Activated naive CD8-positive, alpha-beta T cell treated with anti-CD3 and anti-CD28 coated beads, Interleukin-2, amount 10 ng/mL, durations not matched to agents 7 days and 5 days (primary cell): ENCODE measurements at places on chromosomes 3 and 15. TPM values are rescaled to one million over a fixed set of nuclear protein-coding genes. Genes with fewer than 3 reads are reported as not detected.

DNA sequence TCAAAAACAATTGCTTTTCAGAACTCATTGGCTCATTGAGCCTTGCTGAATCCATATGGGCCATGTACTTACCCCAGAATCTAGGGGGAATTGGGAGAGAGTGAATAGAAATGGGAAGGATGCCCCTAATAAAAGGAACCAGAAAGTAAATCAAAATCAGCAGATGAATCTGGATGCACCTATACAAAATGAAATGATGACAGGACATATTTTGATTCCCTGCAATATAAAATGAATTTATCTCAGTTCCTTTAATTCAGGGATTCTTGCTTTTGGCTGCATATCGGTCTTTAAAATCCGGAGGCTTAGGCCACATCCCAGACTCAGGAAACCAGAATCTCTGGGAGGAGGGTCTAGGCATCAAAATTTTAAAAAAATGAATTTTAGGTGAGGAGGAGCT is 107.7 kb upstream of the NEO1 start:
- no peaks in the 10 kb centered on the region for H3K36me3 ChIP-seq
- DNase-seq, result no peak
- H3K27me3 ChIP-seq, result peaks cover 12% of the 10 kb centered on the region
- H3K4me1 ChIP-seq, result no peaks in the 10 kb centered on the region

- no peaks in the 10 kb centered on the region for H3K36me3 ChIP-seq
- no peaks in the 10 kb centered on the region for H3K4me1 ChIP-seq
- H3K27me3 ChIP-seq, result no peaks in the 10 kb centered on the region
- DNase-seq, result no peak
These were observed 61.7 kb downstream of the KLF15 start for GRCh38 chr3:126295407-126295939.

GRCh38 chr15:57780471-57780870 is 74.0 kb downstream of the POLR2M start:
- no peaks in the 10 kb centered on the region for H3K36me3 ChIP-seq
- H3K4me1 ChIP-seq, result peaks cover 11% of the 10 kb centered on the region
- no peak overlapping the region for H3K4me3 ChIP-seq
- DNase-seq, result no peak

- no peaks in the 10 kb centered on the region for H3K36me3 ChIP-seq
- H3K4me3 ChIP-seq, result no peak overlapping the region
- no peak for DNase-seq
- no peak overlapping the region for H3K27ac ChIP-seq
These were observed 1.9 kb upstream of the WNT7A start for GRCh38 chr3:13881536-13882410.

DNA sequence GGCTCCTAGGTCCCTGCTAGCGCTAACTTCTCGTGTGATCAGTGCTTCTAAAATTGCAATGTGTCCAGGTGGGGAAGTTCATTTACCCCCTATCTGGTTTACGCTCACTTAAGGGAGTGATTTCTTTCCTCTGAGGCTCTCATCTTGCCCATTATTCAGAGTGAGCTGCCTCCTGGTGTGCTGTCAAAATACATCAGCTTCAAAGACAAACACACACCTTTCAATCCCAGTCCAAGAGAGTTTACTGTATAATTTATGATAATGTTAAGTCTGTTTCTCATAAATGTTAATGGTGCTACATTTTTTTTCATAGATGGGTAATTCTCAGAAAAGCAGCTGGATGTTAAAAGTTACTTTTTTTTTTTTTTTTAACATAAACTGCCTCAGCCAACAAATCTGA is 112.3 kb downstream of the RORA start:
- DNase-seq, result no peak
- no peak overlapping the region for H3K27ac ChIP-seq
- no peaks in the 10 kb centered on the region for H3K4me1 ChIP-seq
- peaks cover 13% of the 10 kb centered on the region for H3K27me3 ChIP-seq

DNA sequence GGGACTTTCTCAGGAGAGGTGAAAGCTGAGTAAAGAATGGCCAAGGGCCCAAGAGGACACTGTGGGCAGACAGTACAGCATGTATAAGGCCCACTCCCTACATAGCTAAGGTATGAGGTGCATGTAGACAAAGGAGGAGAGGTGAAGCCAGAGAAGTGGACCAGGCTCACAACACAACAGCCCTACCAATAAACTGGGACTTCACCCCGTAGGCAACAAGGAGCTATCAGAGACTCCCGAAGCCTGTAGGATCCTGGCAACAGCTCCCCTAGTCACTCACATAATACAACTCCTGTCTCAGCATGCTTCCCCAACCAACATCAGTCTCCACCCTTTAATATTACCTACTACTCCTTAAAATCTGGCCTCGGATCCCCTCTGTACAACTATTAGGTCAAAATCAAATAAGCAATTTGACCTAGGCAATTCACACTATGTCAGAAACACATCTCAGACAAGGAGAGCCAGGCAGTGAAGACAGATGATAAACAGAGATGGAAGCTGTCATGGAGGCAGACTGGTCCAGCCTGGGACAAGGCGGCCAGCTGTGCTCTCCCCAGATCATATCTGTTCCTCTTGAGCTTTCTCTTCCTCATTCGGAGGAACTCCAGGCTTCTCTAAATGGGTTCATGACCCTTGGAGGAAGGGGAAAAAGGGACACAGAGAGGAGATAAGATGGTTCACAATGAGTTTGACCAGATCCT is 1.4 kb downstream of the XXYLT1 start:
- peaks cover 2% of the 10 kb centered on the region for H3K36me3 ChIP-seq
- no peaks in the 10 kb centered on the region for H3K27me3 ChIP-seq
- DNase-seq, result no peak
- peak overlapping the region; percentile 77 for H3K27ac ChIP-seq
- H3K4me1 ChIP-seq, result peaks cover 20% of the 10 kb centered on the region

GRCh38 chr3:174498638-174499037 is 360.5 kb upstream of the NAALADL2 start:
- H3K4me3 ChIP-seq, result no peak overlapping the region
- no peaks in the 10 kb centered on the region for H3K4me1 ChIP-seq
- DNase-seq, result no peak
- H3K27ac ChIP-seq, result no peak overlapping the region
- H3K27me3 ChIP-seq, result no peaks in the 10 kb centered on the region
- H3K36me3 ChIP-seq, result no peaks in the 10 kb centered on the region

DNA sequence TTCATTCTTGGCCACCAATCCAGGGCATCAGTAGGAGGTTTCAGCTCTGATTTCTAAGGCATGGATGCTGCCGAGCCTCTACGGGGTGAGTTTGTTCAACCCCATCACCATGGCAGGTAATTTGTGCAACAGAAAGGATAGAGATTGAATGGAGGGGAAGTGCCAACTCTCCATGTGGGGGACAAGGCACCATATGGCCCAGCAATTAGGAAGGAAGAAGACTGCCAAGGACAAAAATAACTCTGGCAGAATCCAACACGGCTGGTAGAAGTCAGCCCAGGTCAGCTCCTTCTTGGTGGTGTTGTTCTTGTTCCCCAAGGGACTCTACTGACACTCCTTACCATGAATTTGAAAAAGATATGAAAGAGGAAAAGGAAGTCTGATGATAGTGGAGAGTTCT is 503.9 kb downstream of the MAGI1 start:
- no peak for DNase-seq
- no peaks in the 10 kb centered on the region for H3K36me3 ChIP-seq
- H3K4me1 ChIP-seq, result no peaks in the 10 kb centered on the region
- H3K4me3 ChIP-seq, result no peak overlapping the region

GRCh38 chr15:79065706-79066376 is 24.7 kb downstream of the RASGRF1 start:
- H3K36me3 ChIP-seq, result no peaks in the 10 kb centered on the region
- peaks cover 5% of the 10 kb centered on the region for H3K27me3 ChIP-seq
- no peak overlapping the region for H3K4me3 ChIP-seq
- H3K4me1 ChIP-seq, result no peaks in the 10 kb centered on the region

DNA sequence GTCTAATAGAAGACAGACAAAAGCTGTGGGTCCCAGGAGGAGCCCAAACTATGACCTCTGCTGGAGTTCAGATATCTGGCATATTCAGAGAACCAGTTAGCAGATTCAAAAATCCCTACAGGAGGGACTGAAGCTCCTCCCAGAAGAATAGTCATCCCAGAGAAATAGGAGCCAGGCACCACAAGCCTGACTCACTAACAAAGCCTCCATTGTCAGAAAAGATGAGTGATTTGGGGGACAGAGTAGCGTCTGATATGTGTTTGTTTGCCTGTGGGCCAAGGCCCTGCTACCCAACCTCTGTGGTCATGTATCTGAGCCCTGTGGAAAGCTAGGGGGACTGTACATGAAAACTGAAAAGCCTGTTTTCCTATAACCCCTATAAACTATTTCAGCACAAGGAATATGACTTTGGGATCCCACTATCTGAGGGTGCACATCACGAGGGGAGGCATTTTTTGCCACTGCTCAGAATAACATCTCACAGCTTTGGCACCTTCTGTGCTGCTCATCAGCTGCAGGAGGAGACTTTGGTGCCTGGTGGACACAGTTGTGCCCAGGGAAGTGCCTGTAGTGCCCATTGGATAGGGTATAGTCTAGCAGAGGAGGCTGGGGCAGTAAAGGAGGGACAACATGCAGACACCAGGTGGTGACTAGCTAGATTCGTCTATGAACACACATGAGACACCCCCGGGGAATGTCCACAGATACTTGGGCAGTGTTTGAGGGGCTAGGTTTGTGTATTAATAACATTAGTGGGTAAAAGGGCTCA is 9.7 kb upstream of the LARP6 start:
- DNase-seq, result no peak
- no peaks in the 10 kb centered on the region for H3K27me3 ChIP-seq
- H3K36me3 ChIP-seq, result no peaks in the 10 kb centered on the region
- H3K27ac ChIP-seq, result no peak overlapping the region

DNA sequence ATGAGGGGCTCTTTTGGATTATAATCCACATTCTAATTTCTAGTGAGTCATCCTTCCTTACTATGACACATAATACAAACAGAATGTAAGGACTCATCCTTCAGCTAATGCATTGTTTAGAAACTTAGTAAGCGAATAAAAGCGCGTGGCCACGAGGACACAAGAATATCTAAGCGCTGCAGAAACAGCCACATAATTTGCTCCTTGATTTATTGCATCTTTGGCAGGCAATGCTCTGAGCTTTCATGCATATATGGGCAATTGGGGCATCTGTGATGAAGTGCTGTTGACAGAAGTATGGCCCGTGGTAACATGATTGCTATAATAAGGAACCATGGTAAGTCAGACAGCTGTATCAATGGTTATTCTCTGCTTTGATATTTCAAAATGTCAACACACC is 191.3 kb upstream of the ZNF385D start:
- no peak overlapping the region for H3K27ac ChIP-seq
- DNase-seq, result no peak
- H3K36me3 ChIP-seq, result no peaks in the 10 kb centered on the region
- H3K4me3 ChIP-seq, result no peak overlapping the region

GRCh38 chr3:14430706-14431451 is 28.5 kb downstream of the SLC6A6 start:
- H3K27ac ChIP-seq, result peak overlapping the region; percentile 99
- peaks cover 81% of the 10 kb centered on the region for H3K4me1 ChIP-seq
- peaks cover 1% of the 10 kb centered on the region for H3K36me3 ChIP-seq
- H3K27me3 ChIP-seq, result no peaks in the 10 kb centered on the region
- DNase-seq, result no peak

- no peak overlapping the region for H3K27ac ChIP-seq
- H3K27me3 ChIP-seq, result peaks cover 4% of the 10 kb centered on the region
- H3K4me3 ChIP-seq, result no peak overlapping the region
- no peak for DNase-seq
These were observed 24.6 kb upstream of the ZNF280D start for GRCh38 chr15:56757875-56758274.

DNA sequence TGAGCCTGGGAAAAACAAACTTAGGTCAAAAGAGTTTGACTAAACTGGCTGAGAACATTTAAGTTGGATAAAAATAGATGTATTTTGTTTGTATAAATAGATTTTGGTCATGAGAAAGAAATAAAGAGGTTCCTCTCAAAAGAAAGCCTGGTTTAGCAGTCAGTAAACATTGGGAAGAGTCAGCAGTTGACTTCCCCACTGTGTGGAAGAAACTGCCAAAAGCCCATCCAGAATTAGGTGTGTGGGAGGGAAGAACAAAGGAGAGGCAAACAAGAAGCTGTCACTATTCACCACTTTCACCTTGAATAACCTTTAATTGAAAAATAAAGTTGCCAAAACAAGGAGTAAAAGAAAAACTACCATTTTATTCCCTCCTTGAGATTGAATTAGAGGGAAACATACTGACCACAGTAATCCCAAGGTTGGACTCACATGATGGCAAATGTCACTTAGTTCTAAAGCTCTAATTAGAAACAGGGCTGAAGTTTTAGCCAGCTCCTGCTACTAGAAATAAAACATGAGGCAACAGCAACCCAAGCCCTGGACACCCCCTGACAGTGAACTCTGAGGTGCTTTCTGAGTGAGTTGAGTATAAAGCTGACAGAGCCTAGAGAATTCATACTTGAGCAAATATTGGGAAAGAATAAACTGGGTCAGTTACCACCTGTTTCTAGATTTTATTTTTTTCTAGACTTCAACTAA is 139.3 kb downstream of the SERPINI1 start:
- no peaks in the 10 kb centered on the region for H3K4me1 ChIP-seq
- H3K27ac ChIP-seq, result no peak overlapping the region
- H3K4me3 ChIP-seq, result no peak overlapping the region
- no peak for DNase-seq
- peaks cover 11% of the 10 kb centered on the region for H3K27me3 ChIP-seq

Gene SLC9C1
- total RNA-seq, result not detected

Gene PHLDB2
- total RNA-seq, result 5.1 TPM

Gene ZDHHC19
- total RNA-seq, result not detected

Gene CCNB2
- 75.9 TPM for total RNA-seq

Gene DNAJC17
- total RNA-seq, result 45.6 TPM

Gene KNL1
- 43.8 TPM for total RNA-seq
